ENCODE measurements at places on chromosomes 6 and 20.

DNA sequence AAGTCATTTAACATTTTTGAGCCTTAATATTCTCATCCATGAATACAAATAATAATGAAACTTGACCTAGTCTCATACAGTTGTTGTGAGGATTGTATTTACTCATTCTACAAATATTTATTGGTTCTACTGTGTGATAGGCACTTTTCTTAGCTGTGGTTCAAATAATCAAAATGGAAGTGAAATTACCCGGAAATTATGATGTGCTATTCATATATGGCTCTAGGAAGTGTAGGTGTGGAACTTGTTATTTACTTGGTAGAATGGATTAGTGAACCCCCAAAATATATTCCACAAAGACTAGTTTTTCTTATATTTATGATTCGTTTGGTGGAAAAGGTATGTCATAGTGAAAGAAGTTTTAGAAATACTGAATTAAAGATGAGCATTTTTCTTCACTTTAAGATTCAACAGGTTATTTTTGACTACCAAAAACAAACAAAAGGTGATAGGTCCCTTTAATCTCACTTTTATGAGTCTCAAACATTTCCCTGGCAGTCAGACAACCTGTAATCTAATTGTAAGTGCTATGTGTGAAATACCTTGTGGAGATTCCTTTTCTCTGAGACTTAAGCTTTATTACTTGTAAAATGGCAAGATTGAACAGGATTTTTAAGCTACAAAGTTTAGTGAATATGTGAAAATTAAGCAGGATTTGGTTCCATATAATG, 77.8 kb downstream of the STXBP5 start:
- no peak for DNase-seq

GRCh38 chr20:12467758-12468157, 541.0 kb upstream of the SPTLC3 start:
- DNase-seq = no peak

DNA sequence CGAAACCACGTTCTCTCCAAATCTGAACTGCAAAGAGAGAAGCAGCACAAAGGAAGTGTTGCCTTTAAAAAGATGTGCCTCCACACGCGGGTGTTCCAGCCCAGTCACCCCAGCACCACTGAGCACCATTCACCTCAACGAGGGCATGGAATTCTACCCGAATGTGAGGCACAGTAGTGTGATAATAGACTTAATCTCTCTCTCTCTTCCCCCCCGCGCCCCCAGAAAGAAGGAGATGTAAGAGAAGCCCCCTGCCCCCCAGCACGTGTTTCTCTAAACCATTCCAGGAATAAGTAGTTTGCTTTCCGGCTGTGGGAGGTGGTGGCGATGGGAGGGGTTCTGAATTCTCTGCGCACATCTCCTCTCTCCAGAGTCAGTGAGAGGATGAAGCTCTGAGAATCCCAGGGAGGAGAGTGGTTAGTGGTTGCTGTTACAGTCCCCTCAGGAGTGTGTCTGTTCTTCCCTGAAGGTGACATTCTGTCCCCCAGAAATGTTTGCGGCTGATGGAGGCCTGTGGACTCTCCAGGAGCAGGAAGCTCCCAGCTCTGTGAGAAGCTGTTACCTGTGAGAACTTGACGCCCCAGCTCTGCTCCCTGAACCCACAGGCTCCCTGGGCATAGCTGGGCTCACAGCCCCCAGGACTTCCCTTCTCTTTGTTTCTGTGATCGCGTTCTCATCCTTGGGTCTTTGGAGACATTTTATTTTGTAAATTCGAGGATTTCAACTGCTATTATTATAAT, 23.5 kb upstream of the IRF4 start:
- DNase-seq = no peak

- DNase-seq = no peak
Measured at GRCh38 chr20:41978246-41978790, 360.1 kb upstream of the CHD6 start.

- no peak for DNase-seq
Measured at GRCh38 chr6:25981568-25982263, 19.1 kb downstream of the TRIM38 start.
